CD8-positive, alpha-beta T cell (primary cell): ENCODE measurements at places on chromosomes 7 and 10.

- DNase-seq = peak; percentile 61
Measured at GRCh38 chr7:123533929-123534382, 439 bp downstream of the IQUB start.

DNA sequence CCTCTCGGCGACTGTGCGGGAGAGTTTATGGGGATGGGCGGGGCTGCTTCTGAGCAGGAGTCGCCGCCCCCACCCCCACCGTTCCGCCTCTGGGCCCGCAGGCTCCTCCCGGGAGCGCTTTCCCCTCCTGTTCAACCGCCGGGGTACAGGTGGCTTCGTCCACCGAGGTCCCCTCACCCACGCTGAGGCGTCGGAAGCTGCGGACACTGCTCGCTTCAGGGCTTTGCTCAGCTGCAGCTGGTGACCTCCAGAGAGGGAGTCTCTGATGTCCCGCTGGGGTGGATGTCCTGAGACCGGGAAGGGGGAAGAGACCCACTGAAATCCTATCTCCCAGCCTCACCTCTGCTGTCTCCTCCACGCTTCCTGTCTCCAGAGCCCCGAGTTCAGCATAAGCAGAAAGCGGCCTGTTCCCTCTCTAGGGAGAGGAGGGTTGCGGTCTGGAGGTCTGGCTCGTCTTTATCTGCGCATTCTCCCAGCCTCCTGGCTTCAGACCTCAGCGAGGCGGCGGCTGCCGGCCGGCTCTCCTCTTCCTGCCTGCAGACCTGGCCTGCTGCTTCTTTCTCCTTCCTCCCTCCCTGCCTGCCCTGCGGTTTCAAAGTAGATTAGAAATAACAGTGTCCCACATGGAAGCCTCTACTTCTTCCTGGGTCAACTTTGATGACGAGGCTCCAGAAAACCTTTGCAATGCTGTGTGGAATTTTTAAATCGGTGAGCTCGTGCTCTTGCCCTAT is 1.8 kb downstream of the CYP2E1 start:
- DNase-seq = no peak

- DNase-seq = peak; percentile 7
Measured at GRCh38 chr7:48154792-48155413, 16.4 kb upstream of the ABCA13 start.

GRCh38 chr7:104482362-104483037 is 154.1 kb downstream of the LHFPL3 start:
- no peak for DNase-seq

GRCh38 chr7:37817591-37817960 is 30.8 kb upstream of the NME8 start:
- no peak for DNase-seq

- DNase-seq = no peak
Measured at GRCh38 chr7:151264615-151265014, 16.1 kb upstream of the SMARCD3 start.

DNA sequence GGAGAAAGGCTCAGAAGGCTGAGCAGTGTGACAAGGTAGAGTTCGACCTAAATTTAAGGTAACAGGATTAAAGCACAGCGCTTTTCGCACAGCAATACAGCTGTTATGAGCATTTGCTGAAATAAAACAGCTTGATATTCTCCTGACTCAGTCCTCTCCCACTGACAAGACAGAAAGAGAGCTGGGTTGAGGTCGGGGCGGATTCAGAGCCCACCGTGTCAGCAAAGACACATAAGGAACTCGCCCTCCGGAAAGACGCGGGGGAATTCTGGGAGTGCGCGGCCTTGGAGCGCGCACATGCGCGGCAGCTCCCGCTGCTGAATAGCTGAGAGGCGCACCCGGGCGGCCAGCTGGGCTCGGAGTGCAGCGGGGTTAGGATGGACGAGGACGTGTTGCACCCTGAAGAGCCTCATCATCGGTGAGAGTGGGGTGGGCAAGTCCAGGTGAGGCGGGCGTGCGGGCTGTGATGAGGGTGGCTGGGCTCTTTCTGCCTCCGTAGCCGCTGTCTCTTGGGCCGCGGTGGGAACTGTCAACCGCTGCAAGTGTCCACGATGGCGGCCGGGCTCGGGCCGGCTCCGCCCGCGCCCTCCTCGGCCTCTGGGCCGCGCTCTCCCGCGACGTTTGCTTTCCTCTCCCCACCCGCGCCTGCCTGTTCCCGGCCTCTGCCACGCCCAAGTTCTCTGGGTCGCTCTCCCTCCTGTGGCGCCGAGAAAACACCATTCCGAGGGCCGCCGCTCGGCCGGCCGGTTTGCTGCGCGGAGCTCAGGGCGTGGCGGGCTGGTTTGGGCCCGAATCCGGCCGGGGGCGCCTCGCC is 120.6 kb downstream of the LYZL1 start:
- no peak for DNase-seq

GRCh38 chr7:86939197-86939814 is 120.1 kb downstream of the ELAPOR2 start:
- DNase-seq = no peak

DNA sequence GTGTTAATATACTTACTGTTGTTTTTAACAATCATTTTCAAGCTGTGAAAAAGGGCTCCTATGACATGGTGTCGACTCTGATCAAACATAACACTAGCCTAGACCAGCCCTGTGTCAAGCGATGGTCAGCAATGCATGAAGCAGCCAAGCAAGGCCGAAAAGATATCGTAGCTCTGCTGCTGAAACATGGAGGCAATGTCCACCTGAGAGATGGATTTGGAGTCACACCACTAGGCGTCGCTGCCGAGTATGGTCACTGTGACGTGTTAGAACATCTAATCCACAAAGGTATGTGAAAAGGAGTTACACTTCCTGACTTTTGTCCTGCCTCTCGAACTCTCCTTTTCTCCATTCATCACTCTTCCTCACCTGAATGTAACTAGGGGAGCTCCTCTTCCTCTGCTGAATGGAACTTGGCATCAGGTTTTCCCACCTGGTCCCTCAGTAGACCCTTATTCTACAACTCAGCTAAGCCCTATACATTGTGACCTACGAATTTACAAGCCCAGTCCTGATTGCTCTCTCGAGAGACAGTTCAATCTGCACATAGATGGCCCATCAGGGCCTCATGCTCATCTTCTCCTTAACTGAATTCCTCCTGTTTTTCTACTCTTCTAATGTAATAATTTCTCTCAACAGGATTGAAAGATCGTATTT is 23.0 kb downstream of the ASB15 start:
- peak; percentile 52 for DNase-seq

DNA sequence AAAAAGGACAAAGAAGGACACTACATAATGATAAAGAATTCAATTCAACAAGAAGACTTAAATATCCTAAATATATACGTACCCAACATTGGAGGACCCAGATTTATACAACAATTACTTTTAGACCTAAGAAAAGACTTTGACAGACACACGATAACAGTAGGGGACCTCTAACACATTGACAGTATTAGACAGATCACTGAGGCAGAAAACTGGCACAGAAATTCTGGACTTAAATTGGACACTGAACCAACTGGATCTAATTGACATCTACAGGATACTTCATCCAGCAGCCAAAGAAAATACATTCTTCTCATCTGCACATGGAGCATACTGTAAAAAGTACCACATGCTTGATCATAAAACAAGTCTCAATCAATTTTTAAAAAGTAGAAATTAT is 103.8 kb downstream of the DGKI start:
- no peak for DNase-seq

- no peak for DNase-seq
Measured at GRCh38 chr7:158252081-158252836, 335.4 kb downstream of the PTPRN2 start.

DNA sequence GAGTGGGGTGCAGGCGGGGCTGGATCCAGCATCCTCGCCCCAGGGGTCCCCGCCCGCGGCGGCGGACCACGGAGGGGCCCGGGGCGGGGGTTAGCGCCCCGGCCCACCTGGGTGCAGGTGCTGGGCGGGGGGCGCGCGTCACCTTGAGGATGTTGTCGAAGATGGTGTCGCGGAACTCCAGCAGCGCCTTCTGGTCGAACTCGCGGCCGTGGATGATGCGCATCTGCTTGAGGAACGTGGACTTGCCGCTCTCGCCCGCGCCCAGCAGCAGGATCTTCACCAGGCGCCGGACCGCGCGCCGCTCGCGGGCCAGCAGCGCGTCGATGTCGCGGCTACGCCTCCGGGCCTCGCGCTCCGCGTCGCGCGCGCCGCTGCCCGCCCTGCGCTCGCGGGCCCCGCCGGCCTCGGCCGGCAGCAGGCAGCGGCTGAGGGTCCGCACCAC is 376 bp downstream of the GNA12 start:
- peak; percentile 36 for DNase-seq

DNA sequence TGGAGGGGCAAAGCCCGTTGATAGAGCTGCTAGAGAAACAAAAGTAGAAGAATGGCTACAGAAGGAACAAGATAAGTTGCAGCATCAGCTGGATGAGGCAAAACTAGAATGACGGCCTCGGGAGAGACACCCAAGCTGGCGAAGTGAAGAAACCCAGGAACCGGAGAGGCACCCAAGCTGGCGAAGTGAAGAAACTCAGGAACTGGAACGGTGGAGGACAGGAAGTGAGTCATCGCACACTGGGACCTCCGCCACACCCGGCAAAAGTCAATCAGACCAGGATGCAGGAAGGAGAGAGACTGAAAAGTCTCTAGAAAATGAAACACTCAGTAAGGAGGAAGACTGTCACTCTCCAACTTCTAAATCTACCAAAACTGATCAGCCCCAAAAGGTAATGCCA is 133.0 kb upstream of the NEBL start:
- DNase-seq = no peak

DNA sequence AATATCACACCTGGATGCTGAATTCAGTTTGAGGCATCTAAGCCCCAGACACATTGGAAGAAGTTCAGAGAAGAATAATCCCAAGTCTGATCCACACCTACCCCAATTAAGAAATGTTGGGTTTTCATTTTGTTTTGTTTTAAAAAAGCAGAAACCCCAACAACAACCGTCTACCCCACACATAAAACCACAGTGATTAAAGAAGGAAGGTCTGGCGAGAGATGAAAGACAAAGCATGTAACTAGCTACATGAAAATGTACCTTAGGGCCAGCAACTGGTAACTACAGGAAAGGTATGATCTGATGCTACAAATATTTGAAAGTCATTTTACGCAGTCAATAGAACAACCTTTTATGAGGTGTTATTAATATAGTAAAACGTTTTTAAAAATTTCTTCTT is 1112.3 kb downstream of the GATA3 start:
- no peak for DNase-seq

- DNase-seq = no peak
Measured at GRCh38 chr7:22653951-22654350, 73.0 kb upstream of the IL6 start.
